ENCODE measurements at places on chromosomes 1 and 21.

DNA sequence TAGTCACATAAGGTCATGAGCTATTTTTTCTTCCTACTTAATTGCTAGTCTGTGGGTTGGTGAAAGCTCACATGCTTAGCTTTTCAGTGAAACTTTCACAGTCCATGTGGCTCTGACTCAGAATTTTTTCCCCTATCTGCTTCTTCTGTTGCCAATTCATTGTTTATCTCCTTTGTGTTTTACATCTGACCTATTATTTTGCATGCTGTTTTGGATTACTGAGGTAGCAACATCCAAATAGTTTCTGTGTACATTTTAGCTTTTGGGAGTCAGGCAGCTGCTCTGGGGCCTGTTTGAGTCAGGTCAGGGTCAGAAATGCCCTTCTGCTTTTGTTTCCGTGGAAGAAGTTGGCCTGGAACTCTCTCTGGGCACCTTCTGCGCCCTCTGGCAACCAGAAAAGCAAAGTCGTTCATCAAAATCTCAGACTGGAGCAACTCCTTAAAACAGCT lies 40.0 kb downstream of the ROR1 start:
- no peak for DNase-seq

GRCh38 chr1:55418208-55419000 lies 203.2 kb upstream of the USP24 start:
- no peak for DNase-seq

DNA sequence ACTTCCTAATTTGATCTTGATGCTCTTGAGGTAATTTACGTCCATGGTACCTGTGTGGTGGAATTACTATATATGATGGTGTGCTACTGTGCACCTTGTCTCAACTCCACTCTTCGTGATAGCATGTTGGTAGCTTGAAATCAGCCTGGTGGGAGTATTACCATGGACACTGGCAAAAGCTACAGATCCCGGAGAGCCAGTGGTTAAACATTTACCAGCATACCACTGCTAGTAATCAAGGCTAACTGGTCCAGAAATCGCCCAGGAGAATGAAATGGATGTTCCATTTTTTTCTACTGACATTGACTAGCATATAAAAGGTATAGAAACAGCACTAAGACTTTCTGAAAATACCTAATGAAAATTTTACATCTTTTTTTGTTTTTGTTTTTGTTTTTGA lies 30.6 kb downstream of the ELK4 start:
- no peak for DNase-seq

GRCh38 chr21:14757533-14758327 lies 211.6 kb upstream of the SAMSN1 start:
- DNase-seq = no peak

DNA sequence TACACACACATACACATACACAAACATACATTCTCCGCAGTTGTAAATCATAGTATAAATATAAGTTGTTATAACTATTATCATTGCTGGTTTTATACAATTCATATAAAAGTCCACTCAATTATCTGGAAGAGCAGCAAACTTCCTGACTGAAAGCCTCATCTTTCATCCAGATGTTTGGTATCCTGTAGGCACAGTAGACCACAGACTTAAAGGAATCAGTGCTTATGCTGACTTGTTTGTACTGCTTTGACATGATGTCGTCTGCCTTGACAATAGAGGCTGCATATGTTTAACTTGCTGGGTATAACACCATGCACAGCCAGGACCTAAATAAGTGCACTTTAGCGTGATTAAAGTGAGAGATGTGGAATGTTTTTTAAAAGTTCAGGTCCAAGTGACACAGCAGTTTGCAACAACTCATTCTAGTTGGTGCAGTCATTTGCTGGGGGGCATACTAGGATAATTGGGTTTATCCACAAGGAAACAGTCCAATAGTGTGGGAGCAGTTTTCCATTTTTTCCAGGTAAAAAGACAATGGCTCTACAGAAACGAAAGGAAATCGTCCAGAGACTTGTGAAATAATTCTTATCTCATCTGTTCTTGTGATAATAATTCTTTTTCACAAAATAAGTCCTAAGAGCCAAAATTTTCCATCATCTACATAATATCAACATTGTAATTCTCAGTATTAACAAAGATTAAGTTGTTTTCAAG lies 110.3 kb upstream of the TSPAN2 start:
- DNase-seq = no peak

- peak; percentile 36 for DNase-seq
Observed at GRCh38 chr1:24414775-24415333, 748 bp upstream of the NIPAL3 start.

DNA sequence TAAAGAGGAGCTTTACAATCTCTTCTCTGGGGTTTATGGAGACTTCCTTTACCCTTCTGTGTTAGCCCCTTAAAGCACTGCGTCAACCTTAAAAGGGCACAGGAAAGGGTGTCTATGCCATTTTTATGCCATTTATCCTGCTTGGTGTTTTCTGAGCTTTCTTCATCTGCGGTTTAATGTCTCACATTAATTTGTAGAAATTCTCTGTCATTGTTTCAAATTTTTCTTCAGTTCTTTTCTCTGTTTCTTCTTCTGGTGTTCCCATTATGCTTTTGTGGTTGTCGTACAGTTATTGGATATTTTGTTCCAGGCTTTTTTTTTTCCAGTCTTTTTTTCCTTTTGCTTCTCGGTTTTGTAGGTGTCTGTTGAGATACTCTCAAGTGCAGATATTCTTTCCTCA lies 107.9 kb downstream of the OSBPL9 start:
- DNase-seq = no peak

- DNase-seq = no peak
Observed at GRCh38 chr1:209831615-209832014, 3.8 kb downstream of the UTP25 start.

DNA sequence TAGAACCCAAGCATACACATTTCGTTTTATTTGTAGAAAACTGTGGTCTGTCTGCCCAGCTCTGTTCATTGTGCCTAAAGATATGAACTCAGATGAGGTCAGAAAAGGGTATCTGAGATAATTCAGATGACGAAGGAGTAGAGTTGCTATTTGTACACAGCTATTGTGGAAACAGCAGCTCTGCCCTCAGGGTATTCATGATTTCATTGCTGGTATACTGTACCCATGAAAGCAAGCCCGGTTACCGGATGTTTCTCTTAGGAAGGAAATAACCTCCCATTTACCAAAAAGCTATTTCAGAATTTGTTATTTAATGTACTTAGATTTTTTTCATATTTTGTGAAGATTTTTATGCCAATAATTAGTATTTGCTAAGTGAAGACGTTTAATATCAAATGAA lies 37.8 kb downstream of the SMAP2 start:
- DNase-seq = no peak

- DNase-seq = no peak
Observed at GRCh38 chr1:92759361-92759760, 25.5 kb downstream of the EVI5 start.

- no peak for DNase-seq
Observed at GRCh38 chr1:101957771-101958170, 39.0 kb downstream of the OLFM3 start.

DNA sequence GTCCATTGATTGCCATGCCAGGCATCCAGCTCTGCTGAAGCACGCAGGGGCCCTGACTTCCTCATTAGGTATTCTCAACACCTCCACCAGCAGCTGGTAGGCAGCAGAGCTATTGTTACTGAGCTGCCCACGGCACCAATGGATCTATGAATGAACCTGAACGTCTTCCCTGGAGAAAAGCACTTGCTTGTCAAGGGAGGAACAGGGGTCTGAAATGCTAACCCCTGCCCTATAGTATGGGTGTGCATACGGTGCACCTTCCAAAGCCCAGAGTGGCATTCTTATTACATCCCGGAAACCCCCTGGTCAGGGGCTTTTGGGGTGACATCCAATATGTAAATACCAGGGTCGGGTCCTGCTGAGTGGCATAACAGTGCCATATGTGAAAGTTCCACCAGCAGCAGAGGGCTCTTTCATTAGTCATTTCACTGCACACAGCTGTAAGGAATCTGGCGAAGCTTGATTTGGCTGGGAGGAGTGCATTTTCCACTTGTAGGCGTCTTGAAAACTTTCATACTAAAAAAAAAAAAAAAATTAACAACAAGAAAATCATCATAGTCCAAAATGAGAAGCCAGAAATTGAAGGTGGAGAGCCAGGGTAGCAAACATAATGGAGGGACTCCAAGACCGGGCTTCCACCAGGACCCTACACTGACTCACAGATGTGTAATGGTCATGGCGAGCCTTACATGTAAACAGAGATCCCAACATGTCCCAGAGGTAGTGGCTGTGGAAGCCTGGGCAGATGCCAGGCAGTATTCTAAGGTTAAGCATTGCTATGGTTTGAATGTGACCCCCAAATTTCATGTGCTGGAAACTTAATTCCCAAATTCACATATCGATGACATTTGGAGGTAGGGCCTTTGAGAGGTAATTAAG lies 58.8 kb upstream of the PRDX6 start:
- no peak for DNase-seq

DNA sequence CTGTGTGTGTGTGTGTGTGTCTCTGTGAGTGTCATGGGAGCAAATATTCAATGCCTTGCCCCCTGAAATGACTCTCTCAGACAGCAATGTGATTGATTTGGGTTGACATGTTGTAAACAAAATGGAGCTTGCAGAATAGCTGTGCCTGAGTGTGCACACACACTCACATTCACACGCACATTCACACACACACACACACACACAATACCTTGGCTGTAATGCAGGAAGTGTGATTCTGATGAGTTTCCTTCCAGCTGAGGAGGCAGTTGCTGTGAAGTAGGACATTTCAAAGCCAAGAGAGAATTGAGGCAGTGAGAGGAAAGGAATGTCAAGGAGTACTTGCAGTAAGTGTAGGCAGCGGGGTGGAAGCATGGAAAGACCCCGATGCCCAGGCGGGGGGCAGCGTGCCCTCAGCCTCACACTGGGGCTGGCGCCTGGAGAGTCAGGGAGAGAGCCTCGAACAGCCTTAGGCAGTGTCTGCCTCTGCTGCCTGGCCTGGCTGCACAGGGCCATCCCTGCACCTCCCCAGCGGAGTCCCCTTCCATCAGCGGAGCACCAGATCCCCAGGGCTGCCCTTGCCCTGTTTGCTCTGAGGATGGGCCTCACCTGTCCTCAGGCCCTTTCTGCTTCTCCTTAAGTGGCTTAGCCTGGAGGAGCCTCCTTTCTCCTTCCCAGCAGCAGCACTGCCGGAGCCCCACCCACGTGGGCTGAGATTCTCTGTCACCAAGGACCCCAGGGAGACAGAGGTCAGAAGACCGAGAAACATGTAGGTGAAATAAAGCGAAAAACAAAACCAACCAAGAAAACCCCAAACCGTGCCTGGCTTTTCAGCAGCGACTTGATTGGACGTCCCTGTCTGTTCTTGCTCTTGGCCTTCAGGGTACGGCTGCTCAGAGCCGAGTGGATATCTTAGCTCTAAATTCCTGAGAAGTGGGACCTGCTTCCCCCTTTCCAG lies 9.2 kb downstream of the VASH2 start:
- DNase-seq = peak; percentile 85

DNA sequence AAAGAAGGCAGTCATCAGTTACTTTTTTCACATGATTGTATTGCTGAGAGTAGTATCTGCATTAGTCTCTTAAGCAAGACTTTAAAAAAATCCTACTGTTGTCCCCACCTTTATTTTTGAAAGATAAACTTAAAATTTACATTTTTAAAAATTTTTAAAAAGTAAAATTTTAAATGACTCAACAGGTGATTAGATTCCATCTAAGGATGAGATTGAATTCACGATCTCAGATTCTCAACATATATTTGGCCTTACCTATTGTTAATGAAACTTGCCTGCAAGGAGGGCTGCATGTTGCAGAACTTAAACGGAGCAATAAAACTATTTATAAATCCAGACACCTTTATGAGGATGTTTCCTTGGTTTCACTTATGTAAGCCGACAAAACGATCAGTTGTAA lies 75.2 kb downstream of the OLFML2B start:
- no peak for DNase-seq

DNA sequence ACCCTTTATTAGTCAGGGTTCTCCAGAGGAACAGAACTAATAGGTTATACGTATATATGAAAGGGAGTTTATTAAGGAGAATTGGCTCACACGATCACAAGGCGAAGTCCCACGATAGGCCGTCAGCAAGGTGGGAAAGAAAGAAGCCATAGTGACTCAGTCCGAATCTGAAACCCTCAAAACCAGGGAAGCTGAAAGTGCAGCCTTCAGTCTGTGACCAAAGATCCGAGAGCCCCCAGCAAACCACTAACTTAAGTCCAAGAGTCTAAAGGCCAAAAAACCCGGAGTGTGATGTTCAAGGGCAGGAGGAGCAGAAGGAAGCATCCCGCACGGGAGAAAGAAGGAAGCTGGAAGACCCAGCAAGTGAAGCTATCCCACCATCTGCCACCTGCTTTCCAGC lies 9.9 kb downstream of the IFNLR1 start:
- no peak for DNase-seq

GRCh38 chr1:95641386-95641785 lies 407.4 kb downstream of the RWDD3 start:
- DNase-seq = no peak

GRCh38 chr1:241870746-241871430 lies 22.9 kb downstream of the EXO1 start:
- DNase-seq = no peak

DNA sequence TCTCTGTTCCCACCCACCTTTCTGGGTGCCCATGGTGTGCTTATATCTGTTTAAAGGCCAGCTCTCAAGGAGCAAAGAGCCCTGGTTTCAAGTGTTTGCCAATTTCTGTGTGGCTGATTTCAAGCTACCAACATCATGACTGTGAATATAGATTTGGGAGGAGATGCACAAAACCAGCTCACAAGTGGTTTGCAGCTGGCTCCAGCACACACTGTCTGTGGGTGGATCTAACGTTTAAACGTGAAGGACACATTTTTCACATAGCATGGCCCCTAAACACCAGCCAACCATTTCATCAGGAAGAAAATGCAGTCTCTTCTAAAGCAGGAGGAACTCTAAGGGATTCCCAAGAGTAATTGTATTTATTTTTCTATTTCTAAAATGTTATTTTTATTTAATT lies 65.2 kb downstream of the FCRL5 start:
- DNase-seq = no peak

GRCh38 chr1:169193191-169193850 lies 86.8 kb downstream of the ATP1B1 start:
- DNase-seq = no peak

DNA sequence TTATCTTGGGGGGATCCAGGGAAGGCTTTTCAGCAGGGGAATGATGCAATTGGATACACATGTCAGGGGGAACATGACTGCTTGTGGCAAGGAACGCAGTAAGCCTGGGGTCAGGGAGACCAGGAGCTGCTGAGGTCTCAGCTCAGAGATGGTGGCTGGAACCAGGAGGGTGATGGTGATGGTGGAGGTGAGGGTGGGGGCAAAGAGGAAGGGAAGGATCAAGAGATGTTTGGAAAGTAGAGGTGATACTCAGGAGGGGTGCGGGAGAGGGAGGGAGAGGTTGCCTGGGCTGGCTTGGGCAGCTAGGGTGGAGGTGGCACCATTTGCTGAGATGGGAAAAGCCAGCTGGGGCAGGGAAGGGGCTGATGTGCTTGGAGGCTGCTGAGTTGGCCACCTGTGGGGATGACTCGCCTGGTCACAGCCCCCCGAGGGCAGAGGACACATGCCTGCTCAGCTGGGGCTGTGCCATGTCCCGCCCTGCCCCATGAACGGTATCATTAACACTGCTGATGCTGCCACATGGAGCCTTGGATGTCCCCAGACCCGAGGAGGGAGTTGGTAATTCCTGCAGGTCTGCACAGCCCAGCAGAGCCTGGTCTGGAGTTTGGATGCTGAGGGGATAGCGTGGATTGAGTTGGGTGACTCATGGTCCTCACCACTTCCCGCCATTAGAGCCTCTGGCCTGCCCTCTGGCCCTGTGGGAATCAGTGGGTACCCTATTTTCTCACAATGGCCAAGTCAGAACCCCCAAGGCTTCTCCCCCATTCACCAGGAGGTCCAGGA lies 6.3 kb upstream of the PADI1 start:
- DNase-seq = no peak

GRCh38 chr1:42926235-42926878 lies 32.3 kb downstream of the SLC2A1 start:
- DNase-seq = peak; percentile 1

Data from retina (tissue), 1 donor.